Stimulated activated CD4-positive, alpha-beta T cell treated with anti-CD3 and anti-CD28 coated beads, Interleukin-2, amount 100 ng/mL, for 48 hours (primary cell): ENCODE measurements at places on chromosomes 6 and 20.

DNA sequence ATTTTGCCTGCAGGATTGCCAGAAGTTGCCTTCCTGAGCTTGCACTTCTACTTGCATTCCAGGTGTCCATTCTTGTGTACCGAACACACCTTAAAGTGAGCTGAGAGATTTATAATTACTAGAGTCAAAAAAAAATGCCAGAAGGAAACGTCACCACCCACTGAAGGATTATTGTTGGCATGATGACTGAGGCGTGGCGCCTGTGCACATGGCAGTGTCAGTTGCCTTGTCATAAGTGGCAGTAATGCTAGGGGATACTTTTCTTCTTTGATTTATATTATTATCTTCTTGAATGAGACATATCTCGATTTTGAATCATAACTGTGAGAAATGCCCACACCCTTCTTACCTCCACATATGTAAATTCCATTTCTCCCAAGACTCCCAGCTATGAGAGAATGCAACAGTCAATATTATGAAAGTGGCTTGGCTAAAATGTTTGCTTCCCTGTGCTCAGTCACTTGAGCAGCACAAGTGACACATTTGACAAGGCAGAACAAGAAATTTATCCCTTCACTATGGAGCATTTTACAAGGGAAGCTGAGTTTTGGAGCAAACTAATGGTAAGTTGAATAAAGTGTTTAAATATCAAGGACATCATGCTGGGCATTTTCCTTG is 149.5 kb upstream of the SASH1 start:
- DNase-seq = no peak

DNA sequence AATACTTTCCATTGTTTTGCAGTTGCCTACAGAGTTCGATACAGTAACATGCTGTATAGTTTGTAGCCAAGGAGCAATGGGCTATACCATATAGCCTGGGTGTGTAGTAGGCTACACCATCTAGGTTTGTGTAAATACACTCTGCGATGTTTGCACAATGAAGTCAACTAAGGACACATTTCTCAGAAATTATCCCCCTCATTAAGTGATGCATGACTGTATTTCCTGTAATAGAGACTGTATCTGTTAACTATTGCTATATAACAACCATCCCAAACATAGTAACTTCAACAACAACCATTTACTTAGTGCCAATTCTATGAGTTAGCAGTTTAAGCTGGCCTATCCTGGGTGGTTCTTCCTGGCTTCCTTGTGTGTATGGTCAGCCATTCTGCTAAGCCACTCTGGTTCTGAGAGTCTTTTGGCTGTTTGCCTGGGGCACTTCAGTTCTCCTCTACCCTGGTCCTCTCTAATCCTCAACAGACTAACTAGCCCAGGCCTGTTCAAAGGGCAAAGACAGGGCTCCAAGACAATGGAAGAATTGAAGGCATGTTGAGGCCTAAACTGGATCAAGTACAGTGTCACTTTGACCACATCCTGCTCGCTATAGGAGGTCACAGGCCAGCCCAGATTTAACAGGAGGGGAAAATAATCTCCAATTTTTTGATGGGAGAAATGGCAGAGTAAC is 124.0 kb downstream of the PLCB1 start:
- DNase-seq = no peak

DNA sequence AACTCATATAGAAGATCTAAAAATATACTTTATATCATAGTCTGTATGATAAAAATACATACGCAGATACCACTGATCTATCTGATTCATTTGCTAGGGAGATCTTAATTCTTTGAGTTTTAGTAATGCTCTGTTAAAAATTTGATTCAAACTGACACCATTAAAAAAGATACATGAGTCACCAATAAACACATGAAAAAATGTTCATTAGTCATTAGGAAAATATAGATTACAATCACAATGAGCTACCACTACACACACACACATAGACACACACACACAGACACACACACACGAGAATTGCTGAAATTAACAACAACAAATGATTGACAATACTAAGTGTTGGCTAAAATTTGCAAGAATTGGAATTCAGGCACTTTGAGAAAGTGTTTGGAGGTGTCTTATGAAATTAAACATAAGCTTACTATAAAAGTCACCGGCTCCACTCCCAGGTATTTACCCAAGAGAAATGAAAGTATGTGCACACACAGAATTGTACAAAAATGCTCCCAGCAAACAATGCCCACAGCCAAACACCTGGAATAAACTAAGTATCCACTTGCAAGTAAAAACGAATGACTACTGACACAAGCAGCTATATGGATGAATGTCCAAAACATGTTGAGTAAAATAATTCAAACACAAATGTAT is 117.7 kb upstream of the GGTLC1 start:
- no peak for DNase-seq

DNA sequence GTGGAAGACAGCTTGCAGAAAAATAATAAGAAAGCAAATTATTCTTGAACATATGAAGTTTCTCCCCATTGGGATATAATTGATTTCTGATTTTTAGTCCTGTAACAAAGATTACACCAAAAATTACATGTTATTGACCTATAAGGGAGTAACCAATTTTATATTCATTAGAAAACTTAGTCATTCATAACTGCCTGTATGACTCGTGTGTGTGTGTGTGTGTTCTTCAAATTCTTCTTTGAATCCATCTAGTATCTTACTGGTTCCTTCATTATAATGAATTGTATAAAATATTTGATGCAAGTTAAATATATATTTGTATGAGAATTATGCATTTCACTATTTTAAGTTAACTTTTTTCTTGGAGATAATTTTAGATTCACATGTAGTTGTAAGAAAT is 310.4 kb downstream of the HAO1 start:
- no peak for DNase-seq

- no peak for DNase-seq
Measured at GRCh38 chr20:62704341-62704948, 4.2 kb upstream of the NTSR1 start.

DNA sequence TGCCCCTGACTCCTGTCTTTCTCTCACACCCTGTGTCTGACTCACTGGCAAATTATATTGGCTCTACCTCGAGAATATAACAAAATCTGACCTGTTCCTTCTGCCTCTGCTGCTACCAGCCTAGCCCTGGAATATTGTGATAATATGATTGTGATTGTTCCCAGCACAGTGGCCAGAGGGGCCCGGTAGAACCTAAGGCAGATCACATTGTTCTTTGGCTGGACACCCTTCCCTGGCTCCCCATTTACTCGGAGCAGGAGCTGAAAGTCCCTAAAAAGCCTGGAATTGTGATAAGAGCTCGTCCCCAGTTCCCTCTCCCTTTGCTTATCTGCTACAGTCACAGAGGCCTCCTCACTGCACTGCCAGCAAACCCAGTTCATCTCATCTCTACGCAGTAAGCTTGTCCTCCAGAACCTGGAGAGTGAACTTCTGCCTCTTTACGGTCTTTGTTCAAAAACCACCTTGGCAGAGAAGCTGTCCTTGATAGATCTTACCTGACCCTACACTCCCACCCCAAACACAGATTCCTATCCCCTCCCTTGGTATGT is 21.8 kb downstream of the SERPINB6 start:
- no peak for DNase-seq

DNA sequence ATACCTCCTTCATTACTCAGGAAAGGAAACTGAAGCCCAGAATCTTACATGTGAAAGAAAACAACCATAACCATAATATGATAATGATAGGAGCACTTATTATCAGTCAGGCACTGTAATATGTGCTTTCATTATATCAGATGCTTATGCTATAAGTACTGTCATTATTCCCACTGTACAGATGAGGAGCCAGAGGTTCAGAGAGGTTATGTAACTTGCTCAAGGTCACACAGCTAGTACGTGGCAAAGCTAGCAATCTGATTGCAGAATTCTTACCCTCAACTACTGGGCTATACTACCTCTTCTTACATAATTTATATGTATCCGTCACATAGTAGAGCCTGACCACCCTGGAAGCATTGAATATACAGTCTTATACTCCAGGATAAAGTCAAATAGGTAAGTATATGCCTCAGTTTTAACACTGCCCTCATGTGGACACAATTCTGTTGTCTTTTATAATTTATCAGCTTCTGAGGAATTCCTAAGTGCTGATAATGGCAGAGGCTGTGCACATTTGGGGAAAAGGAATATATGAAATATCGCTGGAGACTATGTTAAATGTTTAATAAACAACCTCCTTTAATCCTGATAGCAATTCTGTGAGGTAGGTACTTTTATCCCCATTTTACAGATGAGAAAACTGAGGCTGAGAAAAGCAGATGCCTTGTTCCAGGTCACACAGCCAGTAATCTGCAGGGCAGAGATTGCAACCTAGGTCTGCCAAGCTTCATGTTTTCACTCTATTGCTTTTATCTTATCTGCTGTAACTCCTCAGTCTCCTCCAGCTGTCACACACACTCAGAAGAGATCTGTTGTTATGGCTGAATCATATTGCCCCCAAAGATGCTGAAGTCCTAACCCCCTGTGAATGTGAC is 13.4 kb downstream of the BCAS1 start:
- DNase-seq = no peak

- DNase-seq = no peak
Measured at GRCh38 chr6:134706806-134707205, 243.1 kb downstream of the ALDH8A1 start.

DNA sequence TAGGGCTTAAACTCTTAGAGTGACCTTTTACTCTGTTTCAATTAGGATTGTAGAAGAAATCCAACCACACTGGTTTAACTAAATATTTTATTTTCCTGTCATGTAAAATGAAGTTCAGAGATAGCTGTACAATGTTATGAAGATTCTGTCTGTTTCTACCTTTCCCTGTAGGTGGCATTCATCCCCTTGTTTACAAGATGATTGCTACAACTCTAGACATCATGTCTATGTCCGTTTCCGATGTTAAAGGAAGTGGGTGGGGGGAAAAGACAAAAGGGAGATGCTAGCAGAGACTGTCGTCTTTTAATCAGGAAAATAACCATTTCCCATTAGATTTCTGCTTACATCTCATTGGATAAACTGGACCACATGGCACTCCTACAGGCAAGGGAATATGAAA is 30.9 kb upstream of the RIMS1 start:
- no peak for DNase-seq

- DNase-seq = no peak
Measured at GRCh38 chr6:3664625-3665041, 86.9 kb downstream of the PXDC1 start.

DNA sequence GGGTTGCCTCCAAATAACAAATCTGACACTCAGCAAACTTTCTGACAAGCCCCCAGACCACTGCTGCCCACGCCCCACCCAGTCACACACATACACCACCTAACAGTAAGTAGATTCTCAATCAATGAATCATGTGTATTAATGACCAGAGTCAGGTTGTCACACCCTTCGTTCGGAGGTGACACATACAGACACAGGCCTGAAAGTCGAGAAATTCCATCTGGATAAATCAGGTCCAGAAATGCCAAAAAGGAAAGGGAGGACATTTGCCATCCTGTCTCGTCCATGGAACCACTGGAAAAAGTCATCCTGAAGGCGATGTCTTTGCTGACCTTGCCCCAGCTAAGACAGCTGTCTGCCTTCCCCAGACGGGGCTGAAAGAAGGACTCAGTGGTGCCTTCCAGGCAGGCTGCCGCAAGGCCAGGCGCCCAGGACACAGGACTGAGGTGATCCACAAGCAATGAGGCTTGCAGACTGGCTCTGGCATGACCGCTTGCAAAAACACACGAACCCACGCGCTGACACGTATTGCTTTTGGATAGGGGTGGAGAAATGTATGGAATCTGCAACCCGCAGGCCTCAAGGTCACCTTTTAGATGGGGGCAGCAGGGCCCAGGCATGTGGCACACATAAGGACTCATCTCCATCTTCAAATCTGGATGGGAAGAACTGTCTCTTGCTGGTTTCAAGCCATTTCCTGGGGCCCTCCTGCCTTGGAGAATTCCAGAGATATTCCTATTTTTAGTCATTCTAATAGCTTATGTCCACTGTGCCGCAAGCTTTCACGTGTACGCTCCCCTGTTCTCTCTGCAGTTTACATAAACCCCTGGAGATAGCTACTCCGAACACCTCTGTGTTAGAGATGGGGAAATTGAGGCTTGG is 9.0 kb downstream of the NFATC2 start:
- DNase-seq = no peak

GRCh38 chr6:37979392-37980221 is 160.1 kb downstream of the ZFAND3 start:
- DNase-seq = no peak

DNA sequence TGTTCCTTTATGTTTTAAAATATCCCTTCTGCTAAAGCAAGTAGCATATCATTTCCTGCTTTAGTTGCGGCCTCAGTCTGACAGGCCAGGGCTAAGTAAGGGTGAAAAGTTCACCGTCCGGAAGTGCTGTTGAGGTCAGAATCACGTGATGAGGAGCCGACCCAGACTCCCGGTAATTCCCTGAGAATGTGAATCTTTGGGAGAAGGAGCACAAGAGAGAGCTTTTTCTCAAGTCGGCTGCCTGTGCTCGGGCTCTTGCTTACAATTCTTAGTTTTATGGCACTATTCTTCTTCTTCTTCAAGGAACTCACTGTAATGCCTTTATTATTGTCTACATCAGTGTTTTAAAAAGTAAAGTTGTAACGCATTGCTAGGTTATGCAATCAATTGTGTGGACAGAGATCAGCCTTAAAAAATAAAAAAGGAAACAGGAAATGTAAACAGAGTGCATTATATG is 309.3 kb downstream of the PRL start:
- no peak for DNase-seq

DNA sequence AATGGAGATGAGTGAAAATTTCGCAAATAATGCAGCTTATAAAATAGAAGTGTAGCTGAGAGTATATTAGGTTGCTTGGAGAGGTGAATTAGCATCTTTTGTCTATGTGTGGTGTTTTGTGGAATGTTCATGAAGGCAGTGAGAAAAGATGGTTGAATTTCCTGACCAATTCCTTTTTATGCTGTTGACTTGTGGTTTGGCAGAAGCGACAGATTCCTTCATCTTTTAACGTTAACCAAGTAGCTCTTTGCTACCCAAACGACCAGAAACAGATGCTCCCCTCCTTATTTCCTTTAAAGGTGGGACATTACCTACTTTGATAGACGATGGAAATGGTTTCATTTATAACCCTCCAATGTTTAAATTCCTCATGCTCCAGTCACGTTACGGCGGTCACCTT is 390.5 kb downstream of the QKI start:
- DNase-seq = no peak

DNA sequence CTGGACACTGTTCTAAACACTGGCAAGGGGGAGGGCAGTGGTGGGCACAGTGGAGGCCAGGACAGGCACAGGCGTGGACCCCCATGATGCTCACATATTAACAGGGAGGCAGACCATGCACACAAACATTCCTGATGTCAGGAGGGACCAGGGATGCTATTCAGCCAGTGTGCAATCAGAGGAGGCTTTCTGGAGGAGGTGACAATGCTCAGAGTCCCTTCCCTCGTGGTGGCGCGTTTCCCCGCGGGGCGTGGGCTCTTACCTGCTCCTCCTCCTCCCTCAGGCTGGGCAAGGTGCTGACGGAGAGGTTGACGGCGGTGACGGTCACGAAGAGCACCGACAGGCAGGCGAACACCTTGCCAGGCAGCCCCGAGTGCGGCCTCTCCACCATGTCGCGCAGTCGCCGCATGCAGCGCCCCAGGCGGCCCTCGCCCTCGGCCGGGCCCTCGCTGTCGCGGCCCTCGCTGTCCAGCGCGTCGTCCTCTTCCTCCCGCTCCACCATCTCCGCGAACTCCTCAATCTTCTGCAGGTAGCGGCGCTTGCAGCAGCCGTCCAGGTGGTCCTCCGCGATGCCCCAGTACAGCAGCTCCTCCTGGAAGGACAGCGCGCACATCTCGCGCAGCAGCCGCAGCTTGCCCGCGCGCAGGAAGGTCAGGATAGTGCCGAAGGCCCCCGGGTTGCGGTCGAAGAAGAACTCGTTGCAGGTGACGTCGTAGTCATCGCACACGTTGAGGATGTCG is 13.4 kb downstream of the KCNG1 start:
- no peak for DNase-seq
